ENCODE measurements at places on chromosomes 2 and 18. TPM values are rescaled to one million over a fixed set of nuclear protein-coding genes. Genes with fewer than 3 reads are reported as not detected.

DNA sequence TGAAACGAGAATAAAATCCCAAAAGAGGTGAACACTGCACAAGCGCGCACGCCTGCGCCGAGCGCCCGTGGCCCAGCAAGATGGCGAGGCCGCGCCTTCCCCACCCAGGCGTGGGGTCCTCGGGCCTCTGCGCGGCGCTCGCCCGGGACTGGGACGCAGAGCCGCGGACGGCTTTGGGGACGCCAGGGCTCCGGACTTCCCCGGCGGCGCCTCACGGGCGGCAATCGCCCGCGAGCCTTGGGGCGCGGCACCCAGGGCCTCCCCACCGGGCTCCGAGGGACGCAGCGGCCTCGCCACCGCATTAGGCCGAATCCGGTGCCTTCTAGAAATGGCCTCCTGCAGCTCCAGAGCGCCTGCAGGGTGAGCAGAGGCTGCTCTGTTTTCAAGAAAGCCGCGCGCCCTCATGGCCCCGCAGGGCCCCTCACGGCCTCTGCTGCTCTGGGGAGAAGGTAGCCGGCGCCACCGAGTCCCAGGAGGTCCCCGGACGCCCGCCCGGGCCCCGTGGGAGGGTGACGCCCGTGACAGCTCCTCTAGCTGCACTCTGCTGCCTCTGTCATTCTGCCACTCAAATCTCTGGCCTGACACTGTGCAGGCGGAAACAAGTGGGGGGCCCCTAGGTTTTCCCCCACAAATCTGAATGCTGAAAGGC lies 35.9 kb upstream of the POMC start:
- no peak for DNase-seq
- no peak overlapping the region for H3K4me3 ChIP-seq
- H3K36me3 ChIP-seq: no peaks in the 10 kb centered on the region

GRCh38 chr2:221460136-221460535 lies 112.0 kb downstream of the EPHA4 start:
- no peak for DNase-seq
- peaks cover 2% of the 10 kb centered on the region for H3K4me1 ChIP-seq
- no peak overlapping the region for H3K4me3 ChIP-seq
- no peak overlapping the region for H3K27ac ChIP-seq

DNA sequence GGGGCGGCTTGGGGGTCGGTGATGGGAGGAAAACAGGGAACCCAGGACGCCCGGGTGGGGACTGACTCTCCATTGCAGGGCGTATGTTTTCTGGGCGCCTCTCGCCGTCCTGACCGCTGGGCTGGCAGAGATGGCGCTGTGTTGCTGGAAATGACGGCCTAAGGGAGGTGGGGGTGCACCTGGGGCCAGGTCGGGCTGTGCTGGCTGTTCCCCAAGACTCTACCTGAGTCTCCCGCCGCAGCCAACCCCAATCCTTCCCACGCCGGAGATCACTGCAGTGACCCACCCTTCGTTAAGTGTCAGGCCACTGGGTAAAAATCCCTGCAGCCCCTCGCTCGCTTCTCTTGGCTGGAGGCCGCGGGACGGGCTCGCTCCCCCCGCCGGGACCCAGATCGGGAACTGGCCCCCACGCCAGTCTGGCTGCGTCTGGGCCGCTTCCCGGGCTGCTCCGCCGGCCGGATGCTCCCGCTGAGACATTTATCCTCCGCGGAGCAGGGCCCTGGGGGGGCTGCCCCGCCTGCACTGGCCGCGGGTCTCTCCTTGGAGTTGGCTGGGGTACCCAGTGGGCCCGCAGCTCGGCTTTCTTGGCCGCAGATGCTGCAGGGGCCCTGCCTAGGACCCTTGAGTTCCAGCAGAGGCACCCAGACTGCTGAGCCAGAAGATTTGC lies 7.8 kb upstream of the ARMC9 start:
- H3K36me3 ChIP-seq: no peaks in the 10 kb centered on the region
- H3K27me3 ChIP-seq: no peaks in the 10 kb centered on the region
- H3K4me1 ChIP-seq: peaks cover 25% of the 10 kb centered on the region
- peak; percentile 87 for DNase-seq

- no peaks in the 10 kb centered on the region for H3K27me3 ChIP-seq
- H3K36me3 ChIP-seq: no peaks in the 10 kb centered on the region
These were observed 8.4 kb downstream of the FBXO36 start for GRCh38 chr2:229930656-229931055.

- H3K4me3 ChIP-seq: no peak overlapping the region
- no peak for DNase-seq
- H3K27me3 ChIP-seq: no peaks in the 10 kb centered on the region
- H3K36me3 ChIP-seq: no peaks in the 10 kb centered on the region
- no peaks in the 10 kb centered on the region for H3K4me1 ChIP-seq
These were observed 833.8 kb downstream of the TRIB2 start for GRCh38 chr2:13550285-13551231.

- H3K4me1 ChIP-seq: no peaks in the 10 kb centered on the region
- no peaks in the 10 kb centered on the region for H3K27me3 ChIP-seq
- H3K4me3 ChIP-seq: no peak overlapping the region
These were observed 36.5 kb upstream of the SIX2 start for GRCh38 chr2:45045706-45046105.

Gene ERICH2
- total RNA-seq: 0.98 TPM

Gene UNC80
- 0.87 TPM for total RNA-seq

All from heart left ventricle (tissue), 16 donors.